ENCODE measurements at places on chromosomes 7 and 10.

GRCh38 chr7:22563621-22564241 lies 63.7 kb upstream of the STEAP1B start:
- no peak for DNase-seq

- DNase-seq = no peak
Observed at GRCh38 chr7:100059251-100059739, 9.7 kb downstream of the ZSCAN21 start.

DNA sequence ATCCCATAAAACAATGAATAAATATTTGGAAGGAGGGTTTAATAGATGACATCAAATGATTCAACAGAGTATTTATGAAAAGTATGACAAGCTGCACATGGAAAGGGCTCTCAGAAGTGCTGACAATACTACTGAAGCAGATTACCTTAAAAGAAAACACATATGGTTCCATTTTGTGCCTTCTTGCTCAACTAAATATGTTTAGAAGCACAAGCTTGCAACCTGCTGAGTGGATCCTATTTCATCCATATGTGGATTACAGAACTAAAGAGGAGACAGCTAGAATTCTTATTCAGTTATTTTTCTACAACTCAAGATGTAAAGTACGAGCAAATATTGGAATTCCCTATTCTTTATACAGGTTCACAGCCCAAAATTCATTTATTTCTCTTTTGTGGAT lies 340.6 kb downstream of the TFEC start:
- no peak for DNase-seq

DNA sequence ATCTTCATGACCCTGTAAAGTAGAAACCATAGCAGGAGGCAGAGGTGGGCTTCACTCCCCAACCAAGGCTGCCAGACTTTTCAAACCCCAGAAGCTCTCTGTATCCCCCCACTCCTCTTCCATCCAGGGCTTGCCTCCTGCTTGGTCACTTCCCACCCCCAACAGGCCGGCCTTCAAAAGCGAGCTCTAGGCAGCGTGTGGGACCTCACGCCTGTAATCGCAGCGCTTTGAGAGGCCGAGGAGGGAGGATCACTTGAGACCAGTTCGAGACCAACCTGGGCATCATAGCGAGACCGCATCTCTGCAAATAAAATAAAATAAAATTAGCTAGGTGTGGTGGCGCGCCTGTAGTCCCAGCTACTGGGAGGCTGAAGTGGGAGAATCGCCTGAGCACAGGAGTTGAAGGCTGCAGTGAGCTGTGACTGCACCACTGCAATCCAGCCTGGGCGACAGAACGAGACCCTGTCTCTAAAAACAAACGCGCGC lies 743 bp upstream of the POR start:
- DNase-seq = no peak

DNA sequence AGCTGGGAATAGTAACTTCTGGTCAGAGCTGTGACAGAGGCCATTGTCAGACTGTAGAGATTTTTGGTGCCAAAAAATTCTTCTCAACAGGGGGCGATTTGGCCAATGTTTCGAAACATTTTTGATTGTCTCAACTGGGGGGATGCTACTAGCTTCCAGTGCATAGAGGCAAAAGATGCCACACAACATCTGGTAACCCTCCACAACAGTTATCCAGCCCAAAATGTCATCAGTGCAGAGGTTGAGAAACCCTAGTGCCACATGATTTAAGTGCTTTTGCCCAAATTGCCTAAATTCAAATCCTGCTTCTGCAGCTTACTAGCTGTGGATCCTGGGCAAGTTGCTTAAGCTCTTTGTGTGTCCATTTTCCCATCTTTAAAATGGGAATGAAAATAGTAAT lies 71.9 kb downstream of the FZD1 start:
- DNase-seq = no peak

DNA sequence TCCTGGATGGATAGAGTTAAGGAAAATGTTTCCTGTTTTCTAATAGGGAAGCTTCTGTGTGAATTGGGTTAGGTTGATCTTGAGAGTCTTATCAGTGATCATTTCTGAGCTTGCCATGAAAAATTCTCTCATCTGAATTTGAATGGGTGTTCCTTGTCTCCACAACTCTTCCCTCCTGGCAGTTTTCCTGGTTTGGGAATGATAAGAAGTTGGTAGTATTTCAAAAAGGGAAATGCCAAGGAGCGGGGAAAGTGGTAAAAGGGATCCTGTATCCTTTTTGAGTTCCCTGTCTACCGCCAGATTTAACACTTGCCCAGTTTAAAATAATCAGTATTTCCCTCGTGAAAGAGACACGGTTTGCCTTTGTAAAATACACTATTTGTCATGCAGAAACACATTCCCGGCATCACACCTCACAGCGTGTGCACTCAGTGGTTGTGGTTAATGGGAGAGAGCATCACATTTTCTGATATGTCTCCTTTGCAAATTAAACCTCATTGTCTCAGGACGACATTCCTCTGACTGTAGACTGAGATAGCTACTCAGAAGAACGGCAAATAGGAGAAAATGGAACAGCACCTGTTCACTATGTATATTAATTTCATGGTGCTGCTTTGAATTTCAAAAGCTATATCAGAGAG lies 113.2 kb upstream of the IFRD1 start:
- no peak for DNase-seq

- DNase-seq = no peak
Observed at GRCh38 chr7:129779602-129780256, 168.2 kb downstream of the NRF1 start.

GRCh38 chr10:117264782-117265181 lies 23.9 kb downstream of the SLC18A2 start:
- DNase-seq = no peak

- DNase-seq = no peak
Observed at GRCh38 chr10:33666686-33667480, 332.4 kb upstream of the NRP1 start.

DNA sequence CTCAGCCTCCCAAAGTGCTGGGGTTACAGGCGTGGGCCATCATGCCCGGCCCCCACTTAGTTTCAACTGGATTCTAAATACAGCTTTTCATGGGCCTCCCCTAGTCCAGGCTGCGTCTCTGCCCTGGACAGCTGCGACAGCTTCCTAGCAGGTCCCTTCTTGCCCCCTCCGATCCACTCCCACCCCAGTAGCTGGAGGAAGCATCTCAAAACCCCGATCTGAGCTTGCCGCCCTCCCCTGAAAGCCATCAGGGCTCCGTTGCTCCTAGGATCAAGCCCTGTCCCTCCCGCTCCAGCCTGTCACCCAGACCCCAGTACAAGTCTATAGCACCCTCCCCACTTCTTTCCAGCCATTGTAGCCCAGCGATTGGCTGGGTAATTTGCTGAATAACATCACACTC lies 64.5 kb downstream of the VWA2 start:
- no peak for DNase-seq

GRCh38 chr10:58544135-58544534 lies 31.5 kb downstream of the BICC1 start:
- DNase-seq = no peak

GRCh38 chr7:69968969-69969556 lies 370.8 kb downstream of the AUTS2 start:
- DNase-seq = no peak

GRCh38 chr7:30196408-30196807 lies 61.6 kb downstream of the MTURN start:
- no peak for DNase-seq

DNA sequence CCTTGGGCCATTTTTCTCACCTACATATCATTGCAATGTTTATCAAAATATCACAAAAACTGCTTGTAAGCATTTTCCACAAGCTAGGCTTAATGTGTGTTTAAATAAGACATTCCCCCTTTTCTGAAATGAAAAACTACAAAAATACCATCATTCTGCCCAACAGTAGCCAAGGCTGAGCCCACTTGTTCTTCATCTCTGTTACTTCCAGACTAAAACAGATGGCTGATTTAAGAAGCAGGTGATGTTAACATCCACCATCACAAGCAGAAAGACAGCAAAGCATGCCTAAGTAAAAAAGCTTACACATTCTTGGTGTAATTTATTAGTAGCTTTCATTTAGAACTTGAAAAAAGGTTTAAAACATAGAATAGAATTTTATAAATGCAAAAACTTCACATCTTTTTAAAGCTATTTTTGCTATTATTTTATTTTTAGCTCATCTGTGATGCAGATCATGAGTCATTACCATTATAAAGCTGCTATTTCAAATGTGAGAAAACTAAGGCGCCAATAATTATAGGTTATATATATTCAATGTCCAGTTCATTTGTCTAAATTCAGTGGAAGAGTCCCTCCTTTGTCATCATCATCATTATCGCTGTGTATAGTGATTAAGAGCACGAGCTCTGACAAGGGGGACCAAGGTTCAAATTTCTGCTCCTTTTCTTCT lies 109.4 kb downstream of the RELN start:
- no peak for DNase-seq

DNA sequence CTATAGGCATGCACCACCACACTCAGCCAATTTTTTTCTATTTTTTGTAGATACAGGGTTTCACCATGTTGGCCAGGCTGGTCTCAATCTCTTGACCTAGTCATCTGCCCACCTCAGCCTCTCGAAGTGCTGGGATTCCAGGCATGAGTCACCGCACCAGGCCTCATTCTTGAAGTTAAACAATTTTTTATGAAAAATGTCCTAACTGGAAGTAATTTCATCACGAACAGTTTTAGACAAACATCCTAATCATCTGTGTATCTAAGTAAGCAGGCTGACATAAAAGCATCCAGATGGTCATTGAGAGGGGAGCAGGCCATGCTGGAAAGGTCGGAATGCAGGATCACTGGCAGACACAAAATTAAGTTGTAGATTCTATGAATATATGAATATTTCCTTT lies 269.1 kb downstream of the ZMYND11 start:
- no peak for DNase-seq

DNA sequence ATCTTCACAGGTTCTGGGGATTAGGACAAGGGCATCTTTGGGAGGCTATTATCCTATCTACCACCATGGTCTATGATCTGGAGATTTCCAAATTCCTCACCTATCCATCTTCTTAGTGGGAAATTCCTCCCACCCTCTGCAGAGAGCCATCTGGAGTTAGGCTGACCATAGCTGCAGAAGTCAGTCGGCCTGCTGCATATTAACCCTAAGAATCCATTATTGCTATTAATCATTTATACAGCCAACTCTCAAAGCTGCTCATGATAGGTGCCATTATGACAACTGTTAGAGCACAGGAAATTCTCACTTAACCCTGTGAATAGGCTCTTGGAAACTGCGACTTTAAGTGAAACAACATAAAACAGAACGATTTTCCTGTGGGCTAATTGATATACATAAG lies 60.4 kb downstream of the FRMD4A start:
- no peak for DNase-seq

DNA sequence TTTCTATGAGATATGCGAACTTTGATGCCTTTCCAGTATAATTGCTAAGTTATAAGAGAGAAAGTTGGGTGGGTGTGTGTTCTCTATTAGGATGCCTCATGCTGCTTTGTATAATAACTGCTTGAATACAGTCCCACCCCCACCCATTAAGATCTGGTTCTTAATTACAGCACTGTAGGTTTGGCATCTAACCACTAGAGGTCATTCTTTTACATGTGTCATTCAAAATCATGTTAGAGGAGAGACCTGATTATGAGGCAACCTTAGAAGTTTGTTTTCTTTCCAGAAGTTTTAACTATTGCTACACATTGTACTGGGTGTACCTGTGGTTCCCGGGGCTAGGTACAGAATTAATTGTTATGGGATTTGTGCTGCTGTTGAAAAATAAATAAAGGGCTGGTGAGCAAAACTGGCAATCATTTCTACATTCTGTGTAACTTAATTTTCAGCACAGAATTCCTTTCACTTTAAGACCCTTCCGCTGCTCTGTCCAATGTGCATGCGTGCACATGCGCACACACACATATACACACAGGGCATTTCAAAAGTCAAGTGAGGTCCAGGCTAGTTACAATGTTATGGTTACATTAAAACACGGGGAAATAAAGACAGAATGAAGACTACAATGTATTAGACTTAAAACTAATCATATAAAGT lies 1156.3 kb downstream of the SORCS3 start:
- DNase-seq = no peak

DNA sequence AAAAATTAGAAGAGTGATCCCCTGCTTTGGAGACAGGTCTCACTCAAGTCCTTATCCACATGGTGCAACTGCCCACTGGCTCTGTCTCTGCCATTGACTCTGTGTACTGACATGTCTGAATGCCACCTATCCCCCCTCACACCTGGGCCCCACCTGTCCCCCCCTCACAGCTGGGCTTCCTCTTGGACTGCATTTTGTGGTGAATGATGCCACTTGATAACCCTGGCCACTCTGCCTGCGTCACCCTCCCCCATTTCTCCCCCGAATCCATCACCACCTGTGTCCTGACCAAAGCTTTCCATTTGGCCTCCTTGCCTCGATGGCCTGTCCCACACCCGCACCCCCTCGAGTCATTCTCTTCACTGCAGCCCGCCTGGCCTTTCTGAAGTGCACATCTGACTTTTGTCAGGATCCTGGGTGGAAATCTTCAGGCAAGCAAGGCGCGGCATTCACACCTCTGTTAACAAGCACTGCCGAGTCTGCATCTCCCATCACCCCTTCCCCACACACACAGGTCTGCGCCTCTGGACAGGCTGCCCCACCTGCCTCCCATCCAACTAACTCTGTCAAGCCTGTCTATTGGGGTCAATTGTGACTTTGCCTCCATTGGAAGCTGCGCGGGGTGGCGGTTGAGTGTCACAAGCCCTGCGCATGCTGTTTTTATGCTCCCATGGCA lies 175.3 kb upstream of the KLF14 start:
- no peak for DNase-seq

GRCh38 chr10:71696628-71697326 lies 22.8 kb downstream of the C10orf105 start:
- peak; percentile 48 for DNase-seq

- no peak for DNase-seq
Observed at GRCh38 chr10:21202776-21203462, 305.8 kb upstream of the NEBL start.

DNA sequence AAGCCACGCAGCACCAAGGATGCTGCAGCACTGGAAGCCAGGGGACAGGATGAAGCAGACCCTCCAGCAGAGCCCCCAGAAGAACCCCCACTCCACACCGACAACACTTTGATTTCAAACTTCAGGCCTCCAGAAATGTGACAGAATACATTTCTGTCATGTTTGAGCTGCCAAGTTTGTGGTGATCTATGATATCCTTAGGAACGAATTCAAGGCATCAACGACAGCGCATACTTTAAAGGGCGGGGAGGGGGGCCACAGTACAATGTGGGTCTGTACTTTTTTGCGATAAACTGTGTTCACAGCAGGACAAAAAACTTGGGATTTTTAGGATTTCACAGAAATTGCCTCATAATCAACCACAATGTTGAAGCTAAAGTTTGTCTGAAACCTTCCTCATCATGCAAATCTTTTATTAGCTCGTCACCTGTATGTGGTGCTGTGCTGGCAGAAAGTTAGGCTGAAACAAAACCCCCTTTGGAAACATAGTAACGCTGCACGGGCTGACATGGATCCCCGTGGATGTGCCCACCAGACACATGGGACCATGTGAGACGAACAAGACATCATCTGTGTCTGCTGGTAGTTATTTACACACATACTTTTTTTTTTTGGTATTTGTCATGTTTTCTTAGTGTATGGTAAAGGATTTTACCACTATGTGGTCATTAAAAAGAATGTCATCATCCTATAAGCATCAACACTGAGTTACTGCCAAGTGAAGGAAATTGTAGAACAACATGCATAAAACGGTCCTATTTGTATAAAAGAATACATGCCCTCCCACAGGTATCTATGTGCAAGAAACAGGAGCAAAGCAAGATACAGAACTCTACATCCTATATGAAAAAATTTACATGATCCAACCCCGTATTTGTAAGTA lies 113.3 kb upstream of the AFAP1L2 start:
- DNase-seq = no peak

All from KG1 (cell line).